Naive B cell (primary cell): ENCODE measurements at places on chromosomes 3 and 15. TPM values are rescaled to one million over a fixed set of nuclear protein-coding genes. Genes with fewer than 3 reads are reported as not detected.
A peak's percentile ranks its signal among the peaks of the same experiment; 100 is the strongest.

CCDC13 gene
- polyA plus RNA-seq: 0.75 TPM

DNA sequence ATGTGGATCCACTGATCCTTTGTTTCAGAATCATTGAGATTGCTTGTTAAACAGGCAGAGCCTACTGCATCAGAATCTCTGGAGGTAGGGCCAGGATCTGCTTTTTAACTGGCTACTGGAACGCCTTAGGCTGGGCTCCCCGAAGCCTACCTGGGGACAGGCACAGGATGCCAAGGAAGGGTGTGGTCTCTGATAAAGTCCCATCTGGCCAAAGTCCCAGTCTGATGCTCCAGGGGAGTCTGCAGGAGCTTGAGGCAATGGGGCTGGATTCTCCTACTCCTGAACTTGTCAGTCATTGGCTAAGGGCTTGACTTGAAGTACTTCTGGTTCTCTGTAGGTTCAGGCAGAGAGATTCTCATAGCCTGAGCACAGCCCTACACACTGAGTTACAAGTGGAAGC, 22.4 kb upstream of the CCK start:
- H3K4me3 ChIP-seq: no peak overlapping the region
- peaks cover 8% of the 10 kb centered on the region for H3K27me3 ChIP-seq
- H3K36me3 ChIP-seq: peaks cover 9% of the 10 kb centered on the region
- H3K27ac ChIP-seq: no peak overlapping the region
- H3K4me1 ChIP-seq: no peaks in the 10 kb centered on the region

- no peak for DNase-seq
- H3K27me3 ChIP-seq: no peaks in the 10 kb centered on the region
- no peak overlapping the region for H3K27ac ChIP-seq
- H3K36me3 ChIP-seq: no peaks in the 10 kb centered on the region
- no peak overlapping the region for H3K4me3 ChIP-seq
Observed at GRCh38 chr3:29601861-29602585, 321.2 kb downstream of the RBMS3 start.

GRCh38 chr3:124588794-124589193, 141.5 kb upstream of the UMPS start:
- no peak for DNase-seq
- peaks cover 58% of the 10 kb centered on the region for H3K27me3 ChIP-seq
- H3K4me3 ChIP-seq: no peak overlapping the region
- no peaks in the 10 kb centered on the region for H3K4me1 ChIP-seq
- H3K27ac ChIP-seq: no peak overlapping the region

GRCh38 chr15:83200162-83200561, 7.5 kb downstream of the HDGFL3 start:
- H3K4me1 ChIP-seq: no peaks in the 10 kb centered on the region
- no peak overlapping the region for H3K27ac ChIP-seq
- no peaks in the 10 kb centered on the region for H3K36me3 ChIP-seq
- peaks cover 9% of the 10 kb centered on the region for H3K27me3 ChIP-seq
- DNase-seq: no peak
- no peak overlapping the region for H3K4me3 ChIP-seq

- no peaks in the 10 kb centered on the region for H3K36me3 ChIP-seq
Observed at GRCh38 chr15:63388511-63388910, 6.9 kb upstream of the CA12 start.

DNA sequence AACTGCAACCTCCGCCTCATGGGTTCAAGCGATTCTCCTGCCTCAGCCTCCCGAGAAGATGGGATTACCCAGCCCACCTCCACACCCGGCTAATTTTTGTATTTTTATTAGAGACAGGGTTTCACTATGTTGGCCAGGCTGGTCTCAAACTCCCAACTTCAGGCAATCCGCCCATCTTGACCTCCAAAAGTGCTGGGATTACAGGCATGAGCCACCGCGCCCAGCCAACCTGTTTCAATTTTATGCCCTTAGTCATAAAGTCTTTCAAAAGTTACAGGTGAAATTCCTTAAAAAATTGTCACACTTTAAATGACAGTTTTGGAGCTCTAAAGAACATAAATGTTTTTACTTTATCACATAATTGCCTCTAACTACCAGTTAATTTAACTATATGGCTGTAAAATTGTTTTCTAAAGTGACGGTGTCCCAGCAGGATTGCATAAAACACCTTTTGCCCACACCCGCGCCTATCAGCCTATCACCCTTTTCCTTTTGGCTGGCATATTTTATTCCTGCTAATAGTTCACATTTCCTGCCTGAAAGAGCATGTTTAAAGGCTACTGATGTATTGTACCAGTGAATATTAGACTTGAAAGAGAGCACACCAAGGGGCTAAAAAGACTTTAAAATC, 164.2 kb upstream of the SEMA6D start:
- H3K27me3 ChIP-seq: no peaks in the 10 kb centered on the region
- H3K4me3 ChIP-seq: no peak overlapping the region
- no peak overlapping the region for H3K27ac ChIP-seq

DNA sequence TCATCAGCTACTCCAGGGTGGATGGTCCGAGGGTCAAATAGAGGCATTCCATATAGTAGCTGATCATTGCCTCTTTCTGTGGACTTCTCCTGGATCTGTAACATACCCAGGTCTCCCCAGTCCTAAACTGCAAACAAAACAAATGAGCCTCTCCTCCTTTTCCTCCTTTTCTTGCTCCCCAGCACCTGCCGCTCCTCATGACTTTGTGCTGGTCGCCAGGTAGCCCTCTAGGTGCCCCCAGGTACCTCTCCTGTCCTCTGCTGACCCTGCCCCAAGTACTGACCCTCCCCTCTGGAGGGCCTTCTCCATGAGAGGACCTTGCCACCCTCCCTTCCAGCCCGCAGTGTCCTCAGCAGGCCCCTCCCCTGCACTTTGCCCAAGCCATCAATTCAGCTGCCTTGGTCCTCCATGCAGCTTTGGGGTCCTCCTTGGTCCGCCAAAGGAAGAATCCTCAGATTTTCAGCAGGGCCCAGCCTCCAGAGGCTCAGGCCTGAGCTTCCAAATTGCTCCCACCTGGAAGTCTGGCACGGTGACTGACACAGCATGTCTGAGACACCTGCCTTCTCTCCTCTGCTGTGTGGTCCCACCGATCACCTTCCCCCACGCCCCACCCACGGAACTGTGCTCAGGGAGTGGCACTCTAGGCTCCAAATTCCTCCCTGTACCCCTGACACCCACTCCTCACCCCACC, 111.0 kb downstream of the LRRK1 start:
- H3K27ac ChIP-seq: no peak overlapping the region
- no peak overlapping the region for H3K4me3 ChIP-seq
- H3K36me3 ChIP-seq: peaks cover 38% of the 10 kb centered on the region
- H3K27me3 ChIP-seq: no peaks in the 10 kb centered on the region
- peaks cover 18% of the 10 kb centered on the region for H3K4me1 ChIP-seq

DNA sequence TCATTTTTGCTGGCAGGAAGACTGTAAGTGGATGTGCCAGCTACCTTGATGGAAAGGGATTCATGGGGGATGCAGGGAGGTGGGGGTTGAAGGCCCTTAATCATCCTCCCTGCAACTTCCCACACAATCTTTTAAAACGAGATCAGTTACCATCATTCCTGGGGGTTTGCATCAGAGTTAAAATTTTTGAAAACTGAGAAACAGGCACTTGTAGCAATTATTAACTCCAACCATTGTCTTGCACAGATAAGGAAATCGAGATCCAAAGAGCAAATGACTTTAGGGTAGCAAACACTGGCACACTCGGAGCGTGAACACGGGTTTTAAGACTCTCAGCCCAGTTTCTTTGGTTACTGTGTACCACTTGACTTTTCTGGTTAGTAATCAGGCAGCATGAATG, 41.9 kb downstream of the GPD1L start:
- no peak for DNase-seq
- peaks cover 11% of the 10 kb centered on the region for H3K36me3 ChIP-seq
- no peaks in the 10 kb centered on the region for H3K27me3 ChIP-seq
- no peak overlapping the region for H3K27ac ChIP-seq
- peaks cover 17% of the 10 kb centered on the region for H3K4me1 ChIP-seq

GRCh38 chr15:42919799-42920518, 619 bp downstream of the TTBK2 start:
- no peaks in the 10 kb centered on the region for H3K36me3 ChIP-seq
- H3K27me3 ChIP-seq: no peaks in the 10 kb centered on the region
- H3K27ac ChIP-seq: peak overlapping the region; percentile 89
- peak; percentile 38 for DNase-seq
- peaks cover 38% of the 10 kb centered on the region for H3K4me1 ChIP-seq

DNA sequence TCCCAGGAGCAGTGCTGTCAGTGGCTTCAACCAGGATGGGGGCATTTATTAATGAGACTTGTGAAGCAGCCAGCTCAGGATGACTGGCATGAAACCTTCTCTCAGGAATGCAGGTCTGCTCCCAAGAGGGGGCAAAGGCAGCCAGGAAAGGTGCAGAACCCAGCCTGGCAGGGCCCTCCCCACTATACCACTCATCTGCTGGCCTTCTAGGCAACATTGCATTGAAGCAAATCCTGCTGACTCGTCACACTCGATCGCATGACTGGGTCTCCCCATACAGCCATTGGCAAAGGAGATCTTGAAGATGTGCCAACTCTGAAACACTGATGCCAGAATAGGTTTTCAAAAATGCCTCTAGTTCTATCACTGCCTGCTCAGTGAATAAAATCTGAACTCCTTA, 65.7 kb upstream of the CMTM7 start:
- no peak overlapping the region for H3K27ac ChIP-seq
- DNase-seq: no peak
- H3K36me3 ChIP-seq: no peaks in the 10 kb centered on the region
- peaks cover 3% of the 10 kb centered on the region for H3K4me1 ChIP-seq

- no peaks in the 10 kb centered on the region for H3K27me3 ChIP-seq
- H3K36me3 ChIP-seq: peaks cover 15% of the 10 kb centered on the region
- peak overlapping the region; percentile 83 for H3K4me3 ChIP-seq
- peak; percentile 54 for DNase-seq
Observed at GRCh38 chr3:39388741-39389248, 5.6 kb downstream of the SLC25A38 start.

GRCh38 chr15:100671858-100672543, 69.6 kb downstream of the ASB7 start:
- H3K27me3 ChIP-seq: peaks cover 8% of the 10 kb centered on the region
- no peak for DNase-seq
- H3K4me1 ChIP-seq: no peaks in the 10 kb centered on the region
- H3K36me3 ChIP-seq: no peaks in the 10 kb centered on the region
- no peak overlapping the region for H3K4me3 ChIP-seq

DNA sequence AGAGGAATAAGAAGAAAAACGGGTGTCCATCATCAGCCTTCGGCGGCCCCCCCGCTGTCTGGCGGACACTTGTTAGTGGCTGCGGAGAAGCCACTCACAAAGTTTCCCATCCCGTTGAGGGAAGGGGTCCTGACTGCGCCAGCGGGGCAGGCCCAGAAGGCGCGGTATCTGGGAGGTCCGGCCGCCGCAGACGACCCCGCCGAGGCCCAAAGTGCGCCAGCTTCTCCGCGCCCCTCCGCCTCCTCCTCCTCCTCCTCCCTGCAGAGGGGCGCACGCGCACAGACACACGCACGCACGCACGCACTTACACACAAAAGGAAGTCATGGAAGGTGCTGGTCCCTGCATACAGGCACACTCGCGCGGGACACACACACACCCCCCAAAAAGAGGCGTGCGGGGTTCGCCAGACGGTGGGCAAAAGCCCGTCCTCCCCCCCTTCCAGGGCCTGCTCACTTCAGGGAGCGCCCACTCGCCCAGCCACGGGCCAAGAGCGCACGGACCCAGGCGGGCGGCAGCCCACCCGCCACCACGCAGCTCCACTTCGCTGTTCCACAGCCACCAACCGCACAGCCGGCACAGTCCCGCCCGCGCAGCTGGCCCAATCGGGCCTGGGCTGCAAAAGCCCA, 18.0 kb downstream of the ZNF148 start:
- H3K27me3 ChIP-seq: no peaks in the 10 kb centered on the region
- H3K36me3 ChIP-seq: no peaks in the 10 kb centered on the region
- H3K27ac ChIP-seq: peak overlapping the region; percentile 96
- H3K4me1 ChIP-seq: peaks cover 57% of the 10 kb centered on the region
